D341Med (cell line): ENCODE measurements at places on chromosomes 5 and 9.
A peak's percentile ranks its signal among the peaks of the same experiment; 100 is the strongest.

- peak; percentile 29 for DNase-seq
Observed at GRCh38 chr9:21154018-21154608, 12.3 kb downstream of the IFNA21 start.

GRCh38 chr5:88770276-88771257 lies 112.4 kb downstream of the MEF2C start:
- no peak for DNase-seq

DNA sequence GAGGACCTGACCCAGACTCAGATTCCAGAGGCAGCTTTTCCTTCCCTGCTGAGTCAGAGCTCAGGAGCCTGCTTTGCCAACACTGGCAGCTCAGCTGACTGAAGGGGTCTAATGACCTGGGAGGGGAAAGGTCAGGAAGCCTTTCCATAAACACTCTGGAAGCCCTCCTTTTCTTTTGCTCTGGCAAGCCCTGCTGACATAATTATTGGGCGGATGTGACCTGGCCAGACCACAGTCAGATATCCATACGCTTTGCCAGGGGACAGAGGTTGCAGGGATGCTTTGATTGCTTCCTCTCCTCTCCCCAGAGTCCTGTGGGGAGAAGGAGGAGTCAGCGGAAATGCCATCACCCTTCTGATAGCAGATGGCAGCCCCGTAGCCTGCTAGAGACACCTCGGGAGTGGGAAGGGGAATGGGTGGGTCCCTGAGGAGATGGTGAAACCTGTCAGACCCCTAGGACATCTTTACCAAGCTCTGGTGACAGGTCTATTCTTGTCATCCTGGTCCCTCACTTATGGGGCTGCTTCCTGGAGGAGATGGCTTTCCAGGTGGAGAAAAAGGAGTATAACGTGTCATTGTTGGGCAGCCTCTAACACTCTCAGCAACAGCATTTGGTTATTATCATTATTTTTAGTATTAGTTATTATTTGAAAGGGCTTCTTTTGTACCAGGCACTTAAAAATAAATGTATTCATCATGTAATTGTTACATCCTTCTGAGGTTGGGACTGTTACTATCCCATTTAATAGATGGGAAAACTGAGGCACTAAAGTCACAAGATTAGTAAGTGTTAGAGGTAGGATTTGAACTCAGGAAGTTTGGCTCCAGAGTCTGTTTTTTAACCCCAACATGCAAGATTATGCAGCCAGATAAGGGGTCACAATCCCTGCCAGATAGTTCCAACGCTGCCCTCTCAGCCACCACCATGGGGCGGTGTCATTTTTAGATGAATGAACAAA lies 11.6 kb downstream of the COL27A1 start:
- no peak for DNase-seq

DNA sequence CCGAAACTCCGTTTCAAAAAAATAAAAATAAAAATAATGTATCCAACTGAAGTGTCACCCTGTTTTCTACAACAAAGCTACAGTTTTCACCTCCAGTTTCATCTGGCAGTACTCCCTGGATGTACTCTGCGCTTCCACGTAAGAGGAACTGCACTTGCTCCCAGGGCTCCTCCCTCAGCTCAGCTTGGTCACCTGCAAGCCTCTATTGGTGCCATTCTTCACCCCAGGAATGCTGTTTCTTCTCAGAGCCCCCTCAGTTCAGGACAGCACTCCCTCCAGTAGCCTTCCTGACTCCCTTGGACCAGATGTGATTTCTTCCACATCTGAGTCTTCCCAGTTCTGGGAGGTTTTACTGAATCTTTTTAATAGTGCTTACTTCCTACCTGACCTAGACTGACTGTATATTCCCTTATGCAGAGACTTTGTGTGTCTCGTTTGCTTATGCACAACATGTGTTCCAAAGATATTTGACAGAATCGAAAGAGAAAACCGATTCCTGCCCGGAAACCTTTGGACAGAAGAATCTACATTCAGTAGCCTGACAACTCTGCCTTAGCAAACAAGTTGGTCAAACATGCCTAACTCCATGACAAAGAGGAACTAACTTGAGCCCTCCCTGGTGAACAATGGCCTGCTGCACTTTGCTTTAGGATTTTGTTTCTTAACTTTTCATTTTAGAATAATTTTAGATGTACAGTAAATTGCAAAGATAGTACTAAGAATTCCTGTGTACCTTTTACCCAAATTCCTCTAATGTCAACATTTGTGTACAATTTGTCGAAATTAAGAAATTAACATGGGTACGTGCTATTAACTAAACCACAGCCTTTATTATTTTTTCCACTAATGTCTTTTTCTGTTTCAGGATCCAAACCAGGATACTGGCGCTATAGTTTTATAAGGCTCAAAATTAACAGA lies 814 bp downstream of the CCDC125 start:
- DNase-seq = no peak

DNA sequence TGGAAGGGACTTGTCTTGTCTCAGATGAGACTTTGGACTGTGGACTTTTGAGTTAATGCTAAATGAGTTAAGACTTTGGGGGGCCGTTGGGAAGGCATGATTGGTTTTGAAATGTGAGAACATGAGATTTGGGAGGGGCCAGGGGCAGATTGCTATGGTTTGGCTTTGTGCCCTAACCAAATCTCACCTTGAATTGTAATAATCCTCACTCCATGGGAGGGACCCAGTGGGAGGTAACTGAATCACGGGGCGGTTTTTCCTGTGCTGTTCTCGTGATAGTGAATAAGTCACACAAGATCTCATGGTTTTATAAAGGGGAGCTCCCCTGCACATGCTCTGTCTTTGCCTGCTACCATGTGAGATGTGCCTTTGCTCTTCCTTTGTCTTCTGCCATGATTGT lies 72.1 kb downstream of the RAI14 start:
- DNase-seq = no peak

DNA sequence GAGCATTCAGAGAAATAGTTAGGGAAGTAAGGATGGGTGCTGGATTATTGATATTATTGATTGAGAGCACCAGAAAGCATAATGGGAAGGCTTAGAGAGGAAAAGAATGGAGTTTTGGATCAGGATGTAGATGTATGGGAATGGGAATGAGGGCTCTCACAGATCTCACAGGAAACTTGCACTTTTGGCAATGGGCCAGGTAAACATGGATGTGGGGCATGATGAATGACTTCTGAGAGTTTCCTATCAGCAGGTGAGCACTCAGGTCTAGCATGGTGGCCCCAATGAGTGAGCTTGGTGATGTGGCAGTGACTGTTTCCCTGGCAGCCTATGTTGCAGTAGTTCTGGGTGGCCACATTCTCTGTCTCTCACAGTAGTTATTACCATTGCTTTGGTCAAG lies 283.8 kb downstream of the FBXL7 start:
- no peak for DNase-seq

DNA sequence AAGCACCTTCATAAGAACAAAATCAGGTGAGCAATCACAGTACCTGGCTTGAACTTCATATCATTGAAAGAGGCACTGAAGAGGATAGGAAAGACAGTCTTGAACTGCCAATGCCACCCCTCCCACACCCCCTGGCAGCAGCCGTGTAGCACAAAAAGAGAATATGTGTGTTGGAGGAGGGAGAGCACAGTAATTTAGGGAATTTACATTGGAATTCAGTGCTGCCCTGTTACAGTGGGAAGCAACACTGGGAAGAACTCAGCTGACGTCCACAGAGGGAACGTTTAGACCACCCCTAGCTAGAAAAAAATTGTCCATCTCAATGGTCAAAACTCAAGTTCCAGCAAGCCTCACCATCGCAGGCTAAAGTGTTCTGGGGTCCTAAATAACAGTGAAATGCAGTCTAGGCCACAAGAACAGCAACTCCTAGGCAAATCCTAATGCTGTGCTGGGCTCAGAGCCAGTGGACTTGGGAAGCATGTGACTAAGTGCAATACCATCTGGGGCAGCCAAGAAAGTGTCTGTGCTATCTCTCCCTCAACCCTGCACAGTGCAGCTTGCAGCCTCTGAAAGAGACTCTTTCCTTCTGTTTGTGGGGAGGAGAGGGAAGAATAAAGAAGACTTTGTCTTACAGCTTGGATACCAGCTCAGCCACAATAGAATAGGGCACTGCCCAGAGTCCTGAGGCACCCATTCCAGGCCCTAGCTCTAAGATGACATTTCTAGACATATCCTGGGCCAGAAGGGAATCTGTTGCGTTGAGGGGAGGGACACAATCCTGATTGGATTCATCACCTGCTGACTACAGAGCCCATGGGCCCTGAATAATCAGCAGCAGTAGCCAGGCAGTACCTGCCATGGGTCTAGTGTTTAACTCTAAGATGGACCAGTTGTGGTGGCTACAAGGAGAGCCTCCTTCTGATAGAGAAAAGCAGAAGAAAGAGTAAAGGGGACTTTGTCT lies 62.1 kb upstream of the VLDLR start:
- peak; percentile 73 for DNase-seq

DNA sequence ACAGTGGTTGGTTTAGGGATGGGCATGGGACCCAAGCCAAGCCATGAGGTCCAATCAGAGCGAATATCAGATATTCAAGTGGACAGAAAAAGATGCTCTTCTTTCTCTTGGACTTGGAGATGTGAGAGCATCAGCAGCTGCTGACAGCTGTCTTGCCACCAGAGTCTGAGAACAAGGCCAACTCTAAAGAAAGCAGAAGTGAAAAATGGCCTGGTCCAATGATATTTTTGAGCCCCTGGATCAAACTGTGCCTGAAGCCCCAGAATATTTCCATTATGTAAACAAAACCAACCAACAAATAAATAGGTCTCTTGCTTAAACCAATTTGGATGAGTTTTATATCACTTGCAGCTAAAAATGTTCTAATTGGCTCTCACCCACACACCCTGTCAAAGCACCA lies 30.7 kb upstream of the JADE2 start:
- no peak for DNase-seq

- no peak for DNase-seq
Observed at GRCh38 chr9:22198681-22199080, 189.6 kb upstream of the CDKN2B start.

- no peak for DNase-seq
Observed at GRCh38 chr5:159893040-159893695, 23.1 kb upstream of the ADRA1B start.

DNA sequence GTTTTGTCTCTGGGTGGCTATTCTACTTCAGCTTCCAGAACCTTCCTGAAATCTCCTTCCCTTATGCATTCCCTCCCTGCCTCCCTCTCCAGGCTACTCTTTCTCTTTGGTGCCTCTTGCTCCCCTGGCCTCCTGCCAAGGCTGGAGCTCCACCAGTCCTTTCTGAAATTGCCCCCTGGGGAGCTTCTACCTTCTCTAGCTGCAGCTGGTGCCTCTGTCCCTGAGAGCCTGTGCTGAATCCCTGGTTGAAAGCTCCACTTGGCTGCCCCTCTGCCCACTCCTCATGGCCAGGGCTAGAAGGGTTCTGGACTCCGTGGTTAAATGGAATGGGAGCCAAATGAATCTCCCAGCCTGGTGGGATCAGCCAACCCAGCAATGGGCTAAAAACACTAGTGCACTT lies 80.1 kb downstream of the COL15A1 start:
- peak; percentile 72 for DNase-seq

GRCh38 chr9:129202613-129203555 lies 24.8 kb upstream of the IER5L start:
- peak; percentile 97 for DNase-seq

- no peak for DNase-seq
Observed at GRCh38 chr5:76607353-76607871, 15.8 kb downstream of the F2RL2 start.

- DNase-seq = no peak
Observed at GRCh38 chr5:128966846-128967245, 1.6 kb downstream of the SLC27A6 start.

DNA sequence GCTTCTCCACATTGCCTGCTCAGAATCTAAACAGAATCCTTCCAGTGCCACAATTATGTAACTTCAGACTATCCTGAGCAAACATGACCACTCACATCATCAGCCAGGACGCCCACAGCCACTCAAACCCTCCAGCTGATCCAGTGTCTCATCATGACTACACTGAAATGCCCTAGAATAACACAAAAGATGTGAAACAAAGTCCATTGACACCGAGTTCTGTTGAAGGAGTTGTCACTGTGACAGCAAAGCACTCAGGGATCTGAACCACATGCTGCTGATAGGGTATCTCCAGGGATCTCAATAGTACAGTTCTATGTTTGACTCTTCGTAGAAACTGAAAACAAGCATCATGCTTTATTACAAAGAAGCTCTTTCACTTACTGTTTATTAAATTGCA lies 150.2 kb downstream of the GABBR2 start:
- DNase-seq = no peak

DNA sequence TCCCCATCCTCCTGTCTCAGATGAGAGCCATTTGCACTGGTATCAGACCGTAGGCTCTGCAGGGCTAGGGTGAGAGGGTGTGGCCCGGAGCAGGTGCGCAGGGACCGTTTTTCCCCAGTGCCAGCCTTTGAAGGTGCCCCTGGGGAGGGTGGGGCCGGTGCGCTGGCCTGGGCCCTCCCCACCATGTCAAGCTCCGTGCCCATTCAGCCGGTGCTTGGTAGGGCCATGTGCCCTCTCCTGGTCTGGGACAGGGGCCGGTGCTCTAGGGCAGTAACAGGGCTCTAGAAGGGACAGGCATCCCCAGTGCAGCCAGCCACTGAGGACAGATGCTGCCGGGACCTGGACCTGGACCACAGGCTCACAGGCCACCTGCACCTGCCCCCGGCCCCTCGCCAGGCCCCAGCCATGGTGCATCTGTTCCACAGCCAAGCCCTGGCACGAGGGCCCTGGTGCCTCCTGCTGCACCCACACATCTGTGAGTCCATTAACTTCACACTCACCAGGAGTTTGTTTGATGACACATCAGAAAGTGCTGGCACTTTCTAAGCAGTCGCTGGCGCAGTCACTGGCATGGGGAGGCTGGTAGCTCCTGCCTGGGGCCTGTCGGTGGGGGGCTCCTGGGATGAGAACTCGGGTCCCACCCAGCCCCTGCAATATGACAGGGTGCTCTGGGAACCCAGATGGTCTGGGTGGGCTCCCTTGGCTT lies 5.0 kb upstream of the QRFP start:
- DNase-seq = no peak

GRCh38 chr5:135942202-135942771 lies 12.5 kb downstream of the LECT2 start:
- DNase-seq = no peak

- DNase-seq = no peak
Observed at GRCh38 chr5:66511491-66511890, 84.7 kb upstream of the MAST4 start.

DNA sequence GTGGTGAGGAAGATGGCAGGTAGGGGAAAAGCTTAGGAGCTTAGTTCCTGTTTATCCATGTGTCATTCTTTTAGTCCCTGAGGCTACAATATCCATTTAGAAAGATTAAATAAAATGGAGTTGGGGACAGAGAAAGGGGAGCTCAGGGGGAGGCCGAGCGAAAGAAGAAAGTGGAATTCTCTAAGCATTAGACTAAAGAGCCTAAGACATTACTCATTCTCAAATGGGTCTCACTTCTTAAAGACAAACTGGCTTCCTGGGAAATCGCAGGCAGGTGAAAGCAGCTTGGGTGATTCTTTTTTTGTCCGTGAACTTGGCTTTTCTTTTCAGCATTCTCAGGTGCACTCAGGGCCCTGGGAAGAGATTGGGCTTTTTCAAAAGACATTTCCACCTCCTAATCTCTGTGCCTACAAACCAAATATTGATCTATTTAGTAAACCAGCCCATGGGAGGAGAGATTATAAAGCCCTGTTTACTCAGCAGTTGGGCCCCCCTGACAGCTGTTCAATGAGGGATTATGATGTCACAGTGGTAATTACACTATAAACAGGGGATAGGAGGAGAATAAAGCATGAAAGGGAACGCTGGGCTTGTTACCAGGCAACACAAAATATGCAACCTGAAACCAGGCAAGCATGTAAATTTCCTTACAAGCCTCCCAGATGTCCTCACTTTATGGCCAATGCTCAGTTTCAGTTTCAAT lies 584.0 kb downstream of the ACTL7B start:
- DNase-seq = peak; percentile 79
